Adrenal gland (tissue), 19 donors: ENCODE measurements at places on chromosomes 2 and 18. TPM values are rescaled to one million over a fixed set of nuclear protein-coding genes. Genes with fewer than 3 reads are reported as not detected.

The PARD6G gene
- 1.1 TPM for total RNA-seq

The CHRNG gene
- total RNA-seq: 0.22 TPM

GRCh38 chr18:46226461-46226860, 122.3 kb downstream of the HAUS1 start:
- no peak overlapping the region for H3K4me3 ChIP-seq
- no peak for DNase-seq
- no peak overlapping the region for H3K27ac ChIP-seq
- no peaks in the 10 kb centered on the region for H3K36me3 ChIP-seq
- peaks cover 20% of the 10 kb centered on the region for H3K4me1 ChIP-seq

- H3K4me3 ChIP-seq: no peak overlapping the region
- no peak for DNase-seq
- no peaks in the 10 kb centered on the region for H3K27me3 ChIP-seq
- H3K27ac ChIP-seq: no peak overlapping the region
Observed at GRCh38 chr18:51123936-51124486, 73.5 kb downstream of the MEX3C start.

DNA sequence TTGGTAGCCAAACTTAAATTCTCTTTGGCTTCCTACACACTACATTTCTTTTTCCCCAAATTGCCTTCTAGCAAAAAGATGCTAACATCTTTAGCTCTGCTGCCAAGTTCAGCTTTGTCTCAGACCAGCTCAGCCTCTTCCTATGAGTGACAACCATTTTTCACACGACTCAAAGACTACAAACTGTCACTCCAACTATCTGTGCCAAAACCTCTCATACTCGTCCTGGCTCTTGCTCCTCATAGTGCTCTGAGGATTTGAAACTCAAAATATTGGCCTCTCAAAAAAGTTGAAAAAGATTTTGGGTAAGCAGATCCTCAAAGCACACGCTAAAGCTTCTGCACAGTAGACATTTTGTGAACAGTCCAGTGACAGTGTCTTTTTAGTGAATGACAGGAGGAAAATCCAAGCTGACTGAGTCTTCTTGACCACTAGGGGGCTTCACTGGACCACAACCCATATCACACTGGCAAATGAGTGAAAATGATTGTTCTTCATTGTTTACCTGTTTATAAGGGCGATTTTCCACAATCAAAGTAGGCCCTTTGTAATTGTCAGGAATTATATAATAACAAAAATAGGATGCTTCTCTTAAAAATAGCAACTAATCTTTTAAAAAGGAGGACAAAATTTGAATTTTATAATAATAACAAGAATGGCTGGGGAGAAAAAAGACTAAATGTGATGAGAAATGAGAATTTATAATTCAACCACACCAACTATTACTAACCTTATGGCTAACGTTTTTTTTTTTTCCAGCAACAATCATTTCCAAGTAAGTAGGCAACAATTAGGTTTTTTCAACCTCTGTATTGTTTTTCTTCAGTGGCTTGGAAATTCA, 85.5 kb upstream of the PGAP1 start:
- no peaks in the 10 kb centered on the region for H3K27me3 ChIP-seq
- H3K27ac ChIP-seq: no peak overlapping the region
- H3K4me3 ChIP-seq: no peak overlapping the region
- no peaks in the 10 kb centered on the region for H3K36me3 ChIP-seq
- H3K4me1 ChIP-seq: no peaks in the 10 kb centered on the region
- no peak for DNase-seq
